ENCODE measurements at places on chromosomes 11 and 22. TPM values are rescaled to one million over a fixed set of nuclear protein-coding genes. Genes with fewer than 3 reads are reported as not detected.
A peak's percentile ranks its signal among the peaks of the same experiment; 100 is the strongest.

The GGT5 gene
- 15.4 TPM for total RNA-seq

The JHY gene
- 9.6 TPM for total RNA-seq

The ACTN3 gene
- total RNA-seq: not detected

The IRAG1 gene
- total RNA-seq: 338 TPM

GRCh38 chr11:60699284-60699691 is at the start of gene MS4A8:
Gene MS4A8, plus strand, starts transcription at chr11:60699612. Its CDS starts 1,249 bp downstream, at chr11:60700861.
- DNase-seq: peak; percentile 55

- DNase-seq: peak; percentile 74
These were observed 334.9 kb downstream of the OPCML start for GRCh38 chr11:133197425-133197824.

- DNase-seq: no peak
These were observed 59.3 kb upstream of the TTLL12 start for GRCh38 chr22:43246188-43246587.

DNA sequence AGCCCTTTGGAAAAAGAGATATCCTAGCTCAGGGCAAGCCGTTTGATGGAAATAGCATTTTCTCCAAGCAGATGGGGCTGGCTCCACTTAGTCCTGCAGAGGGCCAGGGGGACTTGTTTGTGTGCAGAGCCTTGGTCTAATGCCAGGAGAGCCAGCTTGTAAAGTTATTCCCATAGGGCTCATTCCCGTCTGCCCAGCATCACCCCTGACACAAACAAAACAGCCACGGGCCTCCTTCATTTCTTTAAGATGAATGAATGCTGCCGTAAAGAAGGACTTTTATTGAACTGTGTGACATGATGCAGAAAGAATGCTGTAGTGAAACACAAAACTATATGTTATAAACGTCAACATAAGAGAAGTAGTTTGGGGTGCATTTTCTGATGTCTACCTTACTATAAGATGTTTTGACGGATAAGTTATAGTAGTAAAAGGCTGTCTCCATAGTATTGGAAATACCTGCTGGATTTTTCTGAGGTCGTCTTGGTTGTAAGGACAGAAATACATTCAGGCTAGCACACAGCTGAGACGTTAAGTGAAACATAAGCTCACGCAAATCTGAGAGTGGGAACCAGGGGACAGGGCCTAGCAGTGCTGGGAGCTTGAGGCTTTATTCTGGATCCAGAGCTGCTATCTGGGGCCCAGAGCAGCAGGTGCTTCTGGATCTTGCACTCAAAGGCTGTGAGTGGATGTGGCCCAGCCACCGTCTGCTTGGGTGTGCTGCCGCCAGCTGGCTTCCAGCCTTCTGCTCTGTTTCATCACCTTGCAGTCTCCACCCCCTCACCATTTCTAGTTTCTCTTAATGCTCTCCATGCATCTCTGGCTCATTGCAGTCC is 53.3 kb downstream of the NCAM1 start:
- no peak for DNase-seq

GRCh38 chr11:72308226-72309073 is 64.5 kb upstream of the PHOX2A start:
- no peak for DNase-seq

GRCh38 chr11:79179087-79179486 is 261.7 kb downstream of the TENM4 start:
- no peak for DNase-seq

GRCh38 chr11:115504276-115505158 is at the start of gene CADM1:
Gene CADM1, minus strand, starts transcription at chr11:115504415.
- no peak for DNase-seq

DNA sequence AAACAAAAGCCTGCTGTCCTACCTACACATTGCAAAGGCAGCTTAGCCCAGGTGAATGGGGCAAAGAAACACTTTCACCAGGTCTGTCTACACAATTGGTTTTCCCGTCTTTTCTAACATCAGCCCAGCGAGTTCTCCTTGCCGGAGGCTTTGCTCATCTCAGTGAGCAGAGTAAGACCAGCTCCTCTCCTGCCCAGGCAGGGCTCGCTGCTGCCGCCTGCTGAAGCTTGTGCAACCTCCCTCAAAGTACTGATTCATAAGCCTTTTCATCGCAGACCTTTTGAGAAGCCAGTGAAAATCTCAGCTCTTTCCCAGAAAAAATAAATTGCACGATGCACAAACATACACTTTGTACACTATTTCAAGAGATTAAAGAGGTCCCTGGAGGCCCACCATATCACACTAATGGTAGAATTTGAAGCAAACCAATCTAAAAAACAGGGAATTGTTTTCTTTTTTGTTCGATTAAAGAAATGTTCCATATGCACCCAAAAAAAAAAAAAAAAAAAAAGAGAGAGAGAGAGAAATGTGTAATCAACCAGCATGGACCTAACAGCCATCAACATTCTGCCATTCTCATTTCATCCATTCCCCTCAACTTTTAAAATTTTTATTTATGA is 328.1 kb upstream of the MPPED2 start:
- no peak for DNase-seq

- no peak for DNase-seq
These were observed 27.8 kb downstream of the LMO1 start for GRCh38 chr11:8235925-8236324.

DNA sequence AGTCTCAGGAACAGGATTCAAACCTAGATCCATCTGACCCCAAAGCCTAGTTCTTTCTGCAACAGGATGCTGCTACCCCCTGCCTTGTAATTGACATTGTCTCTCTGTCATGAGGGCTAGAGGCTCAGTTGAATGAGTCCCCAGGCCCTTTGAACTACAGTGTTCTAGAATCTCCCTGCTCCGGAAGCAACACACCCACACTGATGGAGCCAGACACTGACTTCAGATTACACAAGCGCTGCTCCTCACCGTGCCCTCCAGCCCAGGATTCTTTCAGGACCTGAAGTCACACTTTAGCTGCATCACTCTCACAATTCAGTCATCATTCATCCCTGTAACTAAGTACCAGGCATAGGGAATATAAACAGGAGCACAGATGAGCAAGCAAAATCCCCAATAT is 69.6 kb downstream of the RAB30 start:
- no peak for DNase-seq

DNA sequence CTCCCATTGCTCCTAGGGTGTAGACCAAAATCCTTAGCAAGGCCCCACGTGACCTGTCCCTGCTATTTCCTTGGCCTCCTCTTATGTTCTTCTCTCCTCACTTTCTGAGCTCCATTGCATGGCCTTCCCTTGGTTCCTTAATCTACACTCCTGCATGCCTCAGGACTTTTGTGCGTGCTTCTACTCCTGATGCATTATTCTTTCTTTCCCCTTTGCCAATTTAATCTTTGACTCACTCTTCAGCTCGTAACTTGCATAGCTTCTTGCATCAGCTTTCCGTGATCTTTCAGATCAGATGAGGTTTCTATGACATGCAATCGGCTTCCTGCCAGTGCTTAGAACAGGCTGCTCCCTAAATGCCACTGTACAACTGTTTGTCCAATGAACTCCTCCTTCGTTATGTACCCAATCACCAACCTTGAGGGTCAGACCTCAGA is 261.6 kb upstream of the CADM1 start:
- DNase-seq: no peak

DNA sequence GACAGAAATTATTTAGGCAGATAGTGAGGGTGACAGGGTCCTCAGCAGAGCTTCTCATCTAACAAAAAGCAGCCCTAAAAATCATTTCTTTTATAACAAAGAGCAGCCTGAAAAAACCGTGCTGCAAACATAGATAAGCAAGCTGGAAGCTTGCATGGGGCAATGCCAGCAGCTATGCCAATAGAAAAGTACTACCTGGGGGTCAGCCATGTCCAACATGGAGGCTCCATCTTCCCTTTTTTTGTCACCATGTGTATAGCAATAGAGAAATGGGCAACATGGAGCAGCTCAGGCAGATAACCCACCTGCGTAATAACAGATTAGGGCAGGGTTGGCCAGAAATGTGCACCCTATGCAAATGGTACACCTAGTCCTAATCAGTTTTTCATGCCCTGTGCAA is 57.4 kb upstream of the IGLL5 start:
- peak; percentile 57 for DNase-seq

DNA sequence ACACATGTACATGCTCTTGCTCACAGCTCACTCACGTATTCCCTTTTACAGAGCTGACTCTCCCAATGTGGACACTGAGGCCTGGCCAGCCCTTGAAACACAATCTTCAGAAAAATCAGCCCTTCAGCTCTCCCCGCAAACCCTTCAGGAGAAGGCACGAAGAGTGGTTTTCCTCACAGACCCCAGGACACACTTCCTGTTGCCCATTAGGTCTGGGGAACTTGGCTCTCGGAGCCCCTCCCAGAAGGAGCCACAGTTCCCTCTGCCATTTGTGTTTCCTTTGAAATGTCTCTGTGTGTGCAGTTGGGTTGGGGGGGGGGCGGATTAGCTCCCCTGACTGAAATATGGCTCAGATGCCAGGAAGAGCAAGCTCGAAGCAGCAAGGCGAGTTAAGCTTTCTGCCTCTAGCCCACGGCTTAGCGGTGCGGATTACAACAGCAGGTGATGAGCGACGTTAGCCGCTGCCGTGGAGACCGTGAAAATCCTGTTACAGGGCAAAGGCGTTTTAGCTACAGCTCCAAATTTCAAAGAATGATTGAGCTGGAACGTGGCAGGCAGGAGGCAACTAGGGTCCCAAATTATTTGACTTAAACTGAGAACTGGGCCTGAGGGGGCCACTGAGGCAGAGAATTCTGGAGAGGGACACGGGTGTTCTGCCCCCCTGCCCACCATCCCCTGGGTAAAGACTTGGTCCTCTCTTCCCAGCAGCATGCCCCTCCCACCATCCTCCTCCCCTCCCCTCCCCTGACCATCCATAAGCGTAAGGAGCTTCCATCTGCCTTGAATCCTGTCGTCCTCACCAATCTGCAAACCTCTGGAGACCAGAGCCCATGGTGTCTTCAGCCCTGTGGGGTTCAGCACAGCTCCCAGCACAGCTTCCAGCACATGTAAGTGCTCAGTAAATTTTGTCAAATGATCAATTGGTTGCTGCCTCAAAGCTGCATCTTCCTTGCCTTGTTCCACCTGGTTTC is 598.6 kb downstream of the BUD13 start:
- peak; percentile 72 for DNase-seq

Data from esophagus muscularis mucosa (tissue), 4 donors.